Breast epithelium (tissue), 4 donors: ENCODE measurements at places on chromosomes 2 and 18. TPM values are rescaled to one million over a fixed set of nuclear protein-coding genes. Genes with fewer than 3 reads are reported as not detected.
A peak's percentile ranks its signal among the peaks of the same experiment; 100 is the strongest.

DNA sequence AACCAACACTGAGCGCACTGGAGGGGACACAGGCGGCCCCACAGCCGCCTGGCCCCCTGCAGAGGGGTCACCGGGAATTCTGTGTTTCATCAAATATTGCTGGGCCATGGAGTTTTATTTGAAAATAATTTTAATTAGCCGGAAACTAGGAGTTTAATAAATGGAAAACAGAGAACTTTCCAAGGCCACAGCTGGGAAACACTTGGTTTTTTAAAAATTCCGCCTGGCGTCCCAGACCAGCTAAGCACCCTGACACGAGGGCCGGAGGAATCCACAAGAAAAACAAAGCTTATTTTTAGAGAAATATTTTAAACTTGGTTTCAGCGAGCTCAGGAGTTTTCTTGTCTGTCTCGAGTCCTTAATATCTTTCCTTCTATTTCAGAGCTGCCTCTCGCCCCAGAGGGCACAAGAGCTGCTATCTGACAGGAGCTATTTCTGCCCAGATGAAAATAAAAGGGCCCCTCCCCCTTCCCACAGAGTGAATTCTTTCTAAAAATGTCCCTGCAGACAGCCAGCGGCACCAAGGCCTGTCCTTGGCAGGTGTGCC lies 8.2 kb downstream of the ZFP36L2 start:
- no peaks in the 10 kb centered on the region for H3K27me3 ChIP-seq
- H3K4me3 ChIP-seq = peak overlapping the region; percentile 69
- peaks cover 30% of the 10 kb centered on the region for H3K4me1 ChIP-seq
- no peaks in the 10 kb centered on the region for H3K36me3 ChIP-seq

- peak; percentile 12 for DNase-seq
- no peaks in the 10 kb centered on the region for H3K4me1 ChIP-seq
- H3K36me3 ChIP-seq = no peaks in the 10 kb centered on the region
- H3K4me3 ChIP-seq = no peak overlapping the region
- no peaks in the 10 kb centered on the region for H3K27me3 ChIP-seq
Observed at GRCh38 chr2:240921311-240921994, 15.3 kb downstream of the CROCC2 start.

- no peak overlapping the region for H3K27ac ChIP-seq
- no peak for DNase-seq
Observed at GRCh38 chr18:8424917-8425725, 184.1 kb upstream of the RAB12 start.

- H3K27me3 ChIP-seq = peaks cover 17% of the 10 kb centered on the region
- no peaks in the 10 kb centered on the region for H3K36me3 ChIP-seq
Observed at GRCh38 chr2:238158509-238159070, at the start of gene ERFE. TSS of gene ERFE (plus strand) at chr2:238158970. CDS start at chr2:238159008, 38 bp downstream.

DNA sequence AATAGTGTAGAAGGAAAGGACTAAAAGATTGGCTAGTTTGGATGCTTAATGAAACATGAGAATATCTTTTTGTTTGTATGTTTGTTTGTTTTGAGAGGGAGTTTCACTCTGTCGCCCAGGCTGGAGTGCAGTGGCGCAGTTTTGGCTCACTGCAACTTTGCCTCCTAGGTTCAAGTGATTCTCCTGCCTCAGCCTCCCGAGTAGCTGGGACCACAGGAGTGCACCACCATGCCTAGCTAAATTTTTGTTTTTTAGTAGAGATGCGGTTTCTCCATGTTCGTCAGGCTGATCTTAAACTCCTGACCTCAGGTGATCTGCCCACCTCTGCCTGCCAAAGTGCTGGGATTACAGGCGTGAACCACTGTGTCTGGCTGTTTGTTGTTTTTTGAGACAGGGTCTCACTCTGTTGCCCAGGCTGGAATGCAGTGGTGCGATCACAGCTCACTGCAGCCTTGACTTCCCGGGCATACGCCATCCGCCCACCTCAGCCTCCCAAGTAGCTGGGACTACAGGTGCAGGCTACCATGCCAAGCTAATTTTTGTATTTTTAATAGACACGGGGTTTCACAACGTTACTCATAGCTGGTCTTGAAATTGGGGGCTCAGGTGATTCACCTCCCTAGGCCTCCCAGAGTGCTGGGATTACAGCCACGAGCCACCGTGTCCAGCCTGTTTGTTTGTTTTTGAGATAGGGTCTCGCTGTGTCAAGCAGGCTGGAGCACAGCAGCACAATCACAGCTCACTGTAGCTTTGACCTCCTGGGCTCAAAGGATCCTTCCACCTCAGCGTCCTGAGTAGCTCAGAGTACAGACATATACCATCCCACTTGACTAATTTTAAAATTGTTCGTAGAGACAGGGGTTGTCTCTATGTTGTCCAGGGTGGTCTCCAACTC lies 209.2 kb downstream of the MYCN start:
- no peak for DNase-seq
- H3K4me3 ChIP-seq = no peak overlapping the region
- no peak overlapping the region for H3K27ac ChIP-seq
- H3K4me1 ChIP-seq = no peaks in the 10 kb centered on the region
- H3K36me3 ChIP-seq = no peaks in the 10 kb centered on the region

- H3K4me3 ChIP-seq = no peak overlapping the region
- DNase-seq = no peak
- H3K36me3 ChIP-seq = no peaks in the 10 kb centered on the region
- no peaks in the 10 kb centered on the region for H3K27me3 ChIP-seq
Observed at GRCh38 chr2:235305678-235306077, 188.2 kb upstream of the AGAP1 start.

DNA sequence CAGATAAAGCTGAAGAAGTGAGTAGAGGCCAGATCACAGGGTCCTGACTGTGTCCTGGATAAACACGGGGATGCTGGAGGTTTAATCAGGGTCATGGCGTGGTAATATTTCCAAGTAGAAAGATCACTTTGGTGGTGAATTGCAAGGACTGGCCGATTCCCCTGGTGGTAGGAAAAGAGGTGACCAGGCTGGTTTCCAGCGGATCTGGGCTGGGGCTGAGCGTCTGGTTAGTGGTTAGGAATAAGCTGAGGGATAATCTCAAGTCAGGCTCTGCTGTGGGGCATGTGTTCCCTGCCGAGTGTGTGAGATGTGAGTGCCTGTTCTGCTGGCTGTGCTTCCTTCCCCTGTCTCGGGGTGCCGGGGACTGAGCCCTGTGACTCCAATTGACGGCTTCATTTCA lies 484.0 kb downstream of the TSN start:
- H3K27ac ChIP-seq = no peak overlapping the region
- no peak overlapping the region for H3K4me3 ChIP-seq
- no peaks in the 10 kb centered on the region for H3K27me3 ChIP-seq
- H3K36me3 ChIP-seq = no peaks in the 10 kb centered on the region
- no peak for DNase-seq
- no peaks in the 10 kb centered on the region for H3K4me1 ChIP-seq

DNA sequence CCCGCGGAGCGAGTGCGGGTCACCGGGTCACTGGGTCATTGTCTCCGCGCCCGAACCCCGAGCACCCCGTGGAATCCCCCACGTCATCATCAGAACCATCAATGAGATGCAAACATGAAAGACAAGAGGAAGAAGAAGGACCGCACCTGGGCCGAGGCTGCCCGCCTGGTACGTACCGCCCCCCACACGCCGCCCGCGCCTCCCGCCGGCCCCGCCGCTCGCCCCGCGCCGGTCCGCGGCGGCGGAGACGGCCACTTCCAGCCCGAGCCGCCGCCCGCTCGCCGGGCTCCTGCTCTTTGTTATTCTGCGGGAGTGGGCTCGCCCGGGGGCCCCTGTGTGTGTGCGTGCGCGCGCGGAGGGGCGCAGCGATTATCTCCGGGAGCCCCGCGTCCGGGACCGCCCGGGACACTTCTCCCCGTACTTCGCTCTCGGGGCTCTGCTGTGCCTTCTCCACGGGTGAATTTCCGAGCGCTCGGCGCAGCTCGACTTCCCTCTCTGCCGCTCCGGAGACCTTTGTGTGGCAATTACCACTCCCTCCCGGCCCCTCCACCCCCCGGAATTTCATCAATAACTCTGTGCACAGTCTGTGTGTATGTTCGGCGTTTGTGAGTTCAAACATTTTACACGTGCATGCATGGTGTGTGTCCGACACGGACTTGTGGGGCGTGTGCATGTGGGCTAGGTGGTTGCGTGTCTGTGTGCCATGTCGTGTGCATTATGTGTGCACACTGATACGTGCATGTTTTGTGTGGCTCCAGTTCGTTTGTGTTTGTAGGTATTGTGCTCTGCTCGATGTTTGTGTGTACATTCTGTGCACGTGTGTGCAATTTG lies 714 bp downstream of the ASXL3 start:
- H3K36me3 ChIP-seq = no peaks in the 10 kb centered on the region
- H3K4me3 ChIP-seq = peak overlapping the region; percentile 68
- no peak for DNase-seq
- H3K27me3 ChIP-seq = peaks cover 16% of the 10 kb centered on the region
- peak overlapping the region; percentile 93 for H3K27ac ChIP-seq
- H3K4me1 ChIP-seq = no peaks in the 10 kb centered on the region

- no peaks in the 10 kb centered on the region for H3K36me3 ChIP-seq
- no peak overlapping the region for H3K27ac ChIP-seq
- H3K4me3 ChIP-seq = no peak overlapping the region
- H3K4me1 ChIP-seq = no peaks in the 10 kb centered on the region
- no peak for DNase-seq
Observed at GRCh38 chr18:6821356-6821755, 91.8 kb downstream of the ARHGAP28 start.

- peaks cover 22% of the 10 kb centered on the region for H3K4me1 ChIP-seq
- H3K36me3 ChIP-seq = no peaks in the 10 kb centered on the region
- no peaks in the 10 kb centered on the region for H3K27me3 ChIP-seq
- no peak for DNase-seq
- no peak overlapping the region for H3K4me3 ChIP-seq
- H3K27ac ChIP-seq = no peak overlapping the region
Observed at GRCh38 chr2:241542278-241542605, 16.3 kb upstream of the BOK start.

DNA sequence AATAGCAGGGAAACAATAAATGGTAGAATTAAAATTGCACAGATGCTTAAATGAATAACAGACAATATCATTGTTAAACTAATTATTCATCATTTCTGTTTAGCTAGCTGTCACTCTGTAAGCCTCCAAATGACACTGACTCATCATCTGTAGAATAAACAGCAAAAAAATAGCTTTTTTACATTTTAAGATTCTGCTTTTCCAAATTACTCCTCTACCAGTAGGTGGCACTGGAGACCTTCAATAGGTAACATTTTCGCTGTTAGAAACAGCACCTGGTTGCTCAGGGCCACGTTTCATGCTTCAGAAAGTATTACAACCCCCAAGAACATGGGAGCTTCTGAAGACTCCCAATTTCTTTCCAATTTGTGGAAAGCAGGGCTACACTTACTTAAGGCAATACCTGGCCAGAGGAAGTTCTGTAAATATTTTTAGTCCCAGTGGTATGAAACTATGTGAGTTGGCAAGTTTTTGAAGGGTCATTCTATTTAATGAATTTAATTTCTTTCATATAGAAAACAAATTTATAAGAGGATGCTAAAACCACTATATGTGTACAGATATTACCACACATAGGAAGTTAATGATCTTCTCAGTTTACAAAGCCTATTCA lies 45.4 kb downstream of the TTN start:
- H3K27ac ChIP-seq = no peak overlapping the region
- H3K4me1 ChIP-seq = no peaks in the 10 kb centered on the region
- no peaks in the 10 kb centered on the region for H3K27me3 ChIP-seq
- no peak for DNase-seq
- H3K36me3 ChIP-seq = no peaks in the 10 kb centered on the region

- H3K4me1 ChIP-seq = no peaks in the 10 kb centered on the region
- no peak for DNase-seq
- no peaks in the 10 kb centered on the region for H3K36me3 ChIP-seq
- no peak overlapping the region for H3K27ac ChIP-seq
Observed at GRCh38 chr2:231293163-231293562, 94.7 kb downstream of the ARMC9 start.

GRCh38 chr2:239133945-239134570 lies 266.8 kb downstream of the HDAC4 start:
- H3K27me3 ChIP-seq = no peaks in the 10 kb centered on the region
- no peak overlapping the region for H3K4me3 ChIP-seq
- no peak overlapping the region for H3K27ac ChIP-seq
- H3K4me1 ChIP-seq = no peaks in the 10 kb centered on the region
- no peak for DNase-seq

GRCh38 chr2:143745060-143745459 lies 615.8 kb downstream of the ARHGAP15 start:
- H3K4me3 ChIP-seq = no peak overlapping the region
- no peak overlapping the region for H3K27ac ChIP-seq
- H3K36me3 ChIP-seq = no peaks in the 10 kb centered on the region
- no peaks in the 10 kb centered on the region for H3K27me3 ChIP-seq
- no peak for DNase-seq

GRCh38 chr2:136247204-136247950 lies 129.4 kb upstream of the CXCR4 start:
- no peak for DNase-seq
- H3K27ac ChIP-seq = peak overlapping the region; percentile 7
- H3K36me3 ChIP-seq = no peaks in the 10 kb centered on the region
- H3K4me3 ChIP-seq = no peak overlapping the region
- no peaks in the 10 kb centered on the region for H3K27me3 ChIP-seq
- no peaks in the 10 kb centered on the region for H3K4me1 ChIP-seq

- H3K36me3 ChIP-seq = no peaks in the 10 kb centered on the region
- no peak overlapping the region for H3K4me3 ChIP-seq
- DNase-seq = no peak
- H3K4me1 ChIP-seq = peaks cover 8% of the 10 kb centered on the region
- peak overlapping the region; percentile 50 for H3K27ac ChIP-seq
Observed at GRCh38 chr2:62150597-62151305, 45.2 kb upstream of the B3GNT2 start.

DRC1 gene
- total RNA-seq = not detected

FAM124B gene
- 7.9 TPM for total RNA-seq

IL36RN gene
- total RNA-seq = not detected

RNF125 gene
- total RNA-seq = 4.5 TPM

GRP gene
- 1.6 TPM for total RNA-seq
